Fibroblast of skin of right quadriceps (primary cell): ENCODE measurements at places on chromosomes 16 and 17.

GRCh38 chr16:50801036-50801435, 59.1 kb downstream of the CYLD start:
- DNase-seq: no peak

DNA sequence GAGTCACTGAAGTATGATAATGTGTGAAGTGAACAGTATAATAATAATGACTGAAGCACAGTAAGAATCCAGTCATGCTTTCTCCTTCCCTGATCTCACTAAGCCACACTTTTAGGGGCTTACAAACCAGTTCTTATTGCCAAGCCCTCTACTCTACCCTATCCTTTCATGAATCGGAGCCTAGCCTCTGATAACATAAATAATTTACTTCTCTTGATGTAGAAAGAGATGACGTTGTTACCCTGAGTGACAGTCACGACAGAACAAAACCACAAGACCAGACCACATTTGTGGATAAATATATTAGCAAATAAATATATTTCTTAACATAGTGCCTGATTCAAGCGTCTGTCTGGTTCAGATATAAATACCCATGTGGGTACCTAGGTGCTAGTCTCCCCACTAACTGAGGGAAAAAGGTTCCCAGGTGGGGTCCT, 1.4 kb upstream of the SUPT4H1 start:
- DNase-seq: no peak

- DNase-seq: no peak
Observed at GRCh38 chr16:4608704-4608980, 6.0 kb downstream of the UBALD1 start.

DNA sequence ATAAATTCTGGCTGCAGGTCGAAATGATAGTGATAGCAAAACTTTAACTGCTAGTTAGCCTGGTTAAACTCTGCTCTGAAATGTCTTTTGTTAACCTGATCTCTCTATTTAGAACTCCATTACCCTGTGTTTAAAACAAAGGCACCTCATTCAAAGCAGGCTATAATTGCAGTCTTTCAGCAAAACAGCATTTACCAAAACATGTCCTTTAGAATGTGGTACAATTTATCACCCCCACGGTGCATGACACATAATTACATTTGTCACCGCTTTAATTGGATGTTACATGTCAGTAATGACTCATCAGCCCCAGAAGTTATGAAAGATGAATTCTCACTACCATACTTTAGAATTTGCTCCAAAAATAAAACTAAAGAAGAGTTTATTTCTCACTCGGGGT, 295.4 kb downstream of the TOX3 start:
- DNase-seq: peak; percentile 20

- no peak for DNase-seq
Observed at GRCh38 chr17:31882571-31882970, 18.9 kb downstream of the UTP6 start.

DNA sequence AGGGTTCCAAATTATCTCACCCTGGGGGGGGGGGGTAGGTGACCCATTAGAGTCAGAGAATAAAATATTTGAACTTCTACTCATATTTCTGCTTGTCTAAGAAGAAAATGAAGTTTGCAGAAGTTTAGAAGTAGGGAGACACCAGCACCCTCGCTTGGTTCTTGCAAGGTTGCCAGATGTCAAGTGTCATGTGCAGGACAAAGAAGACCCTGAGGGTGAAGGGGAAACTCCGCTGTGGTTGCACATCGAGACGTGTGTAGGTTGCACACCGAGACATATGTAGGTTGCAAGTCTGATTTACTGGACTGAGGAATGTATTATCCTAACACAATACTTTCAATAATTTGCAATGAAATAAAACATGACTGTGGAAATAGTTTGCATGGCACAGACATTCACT, 42.4 kb upstream of the IRF8 start:
- DNase-seq: no peak

GRCh38 chr16:49520492-49521038, 147.0 kb downstream of the C16orf78 start:
- no peak for DNase-seq

GRCh38 chr17:44767493-44767892, 8.7 kb downstream of the ADAM11 start:
- no peak for DNase-seq

DNA sequence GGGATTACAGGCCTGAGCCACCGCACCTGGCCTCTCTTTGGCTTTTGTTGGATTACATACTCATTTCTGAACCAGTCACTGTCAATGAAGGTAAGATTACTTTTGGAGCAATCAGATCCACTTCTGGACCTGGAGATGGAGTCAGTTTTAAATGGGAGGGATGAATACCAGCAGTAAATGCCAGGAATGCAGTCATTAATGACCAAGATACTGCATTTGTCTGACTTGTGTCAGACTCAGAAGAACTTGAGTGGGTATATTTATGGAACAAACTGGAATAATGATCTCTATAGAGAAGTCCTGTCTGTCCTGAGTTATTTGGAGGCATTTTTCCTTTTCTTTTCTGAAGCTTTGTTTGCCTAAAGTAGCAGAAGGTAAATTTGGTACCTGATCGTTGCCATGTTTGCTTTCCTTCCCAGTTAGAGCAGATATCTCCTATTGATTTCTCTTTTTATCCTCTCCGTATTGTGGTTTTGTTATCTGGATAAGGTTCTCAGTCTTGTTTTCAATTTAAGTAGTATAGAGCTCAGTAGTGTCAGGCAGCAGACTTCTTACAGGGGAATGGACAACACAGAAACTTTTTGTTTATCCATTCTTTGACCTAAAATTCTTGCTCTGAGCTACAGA, 10.7 kb downstream of the NLK start:
- DNase-seq: peak; percentile 9

DNA sequence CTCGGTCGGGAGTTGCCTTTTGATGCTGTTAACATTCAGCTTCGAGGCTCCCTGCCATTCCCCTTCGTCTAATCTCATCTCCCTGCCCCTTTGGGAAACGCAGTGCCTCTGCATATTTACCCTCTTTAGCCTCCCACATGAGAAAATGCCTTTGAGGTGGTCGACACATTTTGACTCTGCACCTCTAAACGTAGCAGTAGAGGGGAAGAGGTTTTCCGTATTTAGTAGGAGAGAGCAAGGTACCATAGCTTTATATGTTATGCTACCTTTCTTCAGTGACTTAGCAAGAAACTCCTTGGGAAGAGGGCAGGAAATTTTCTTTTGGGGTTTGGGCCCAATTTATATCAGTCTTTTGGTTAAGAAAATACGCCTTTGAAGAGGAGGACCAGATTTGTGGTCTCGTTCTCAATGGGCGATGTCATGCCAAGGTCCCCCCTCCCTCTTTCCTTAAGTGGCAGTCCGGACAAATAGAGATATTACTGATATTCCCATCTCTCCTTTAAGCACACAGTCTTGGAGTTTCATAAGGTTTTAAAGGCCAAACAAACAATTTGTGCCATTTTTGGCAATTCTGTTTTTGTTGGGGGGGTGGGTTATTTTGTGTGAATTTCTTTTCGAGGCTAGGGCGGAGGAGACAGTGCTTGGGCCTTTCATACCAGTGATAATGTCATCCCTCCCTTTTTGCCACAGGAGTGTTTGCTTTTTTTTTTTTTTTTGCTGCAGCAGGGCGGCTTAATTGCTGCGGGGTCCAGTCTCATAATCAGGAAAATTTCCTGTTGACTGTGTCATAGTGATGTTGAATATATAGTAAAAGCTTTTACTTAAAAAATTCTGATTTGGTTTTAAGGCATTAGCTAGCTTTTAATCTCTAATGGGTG, 1.5 kb downstream of the PAFAH1B1 start:
- DNase-seq: no peak
